ENCODE measurements at places on chromosomes 13 and 19.

- DNase-seq: no peak
Measured at GRCh38 chr13:112720251-112720650, 30.4 kb downstream of the ATP11A start.

DNA sequence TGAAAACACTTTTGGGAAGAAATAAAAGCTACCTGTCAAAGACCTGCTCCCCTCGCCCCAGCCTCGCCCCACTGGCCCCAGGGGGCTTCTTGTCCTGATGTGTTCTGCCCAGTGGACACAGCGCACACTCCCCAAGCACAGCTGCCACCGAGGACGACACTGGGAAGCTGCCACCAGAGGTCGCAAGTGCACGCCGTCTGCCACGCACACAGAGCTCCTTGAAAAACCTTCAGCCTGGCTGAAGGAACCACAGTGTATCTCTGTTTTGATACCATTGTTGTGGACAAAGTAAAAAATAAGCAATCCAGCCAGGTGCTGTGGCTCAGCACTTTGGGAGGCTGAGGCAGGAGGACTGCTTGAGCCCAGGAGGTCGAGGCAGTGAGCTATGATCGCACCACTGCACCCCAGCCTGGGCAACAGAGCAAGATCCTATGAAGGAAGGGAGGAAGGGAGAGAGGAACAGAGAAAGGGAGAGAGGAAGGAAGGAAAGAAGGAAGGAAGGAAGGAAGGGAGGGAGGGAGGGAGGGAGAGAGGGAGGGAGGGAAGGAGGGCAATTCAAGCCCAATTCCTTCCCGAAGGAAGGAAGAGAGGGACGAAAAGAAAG is 57.3 kb downstream of the CEBPG start:
- DNase-seq: peak; percentile 83

DNA sequence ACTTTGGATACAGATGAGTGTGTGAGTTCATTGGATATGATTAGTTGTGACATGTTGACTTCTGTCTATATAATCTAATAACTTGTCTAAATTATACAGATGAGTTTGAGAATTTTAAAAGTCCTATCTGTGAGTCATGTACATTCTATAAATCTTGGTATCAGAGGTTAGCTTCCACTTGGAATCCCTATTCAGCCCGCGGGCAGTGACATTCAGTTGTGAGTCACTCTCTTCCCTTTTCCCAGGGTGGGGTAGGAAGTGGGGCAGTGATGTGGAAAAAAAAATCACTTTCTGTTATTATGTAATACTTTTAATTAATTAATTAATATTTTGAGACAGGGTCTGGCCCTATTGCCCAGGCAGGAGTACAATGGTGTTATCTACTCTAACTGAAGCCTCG is 33.0 kb upstream of the ZNF808 start:
- DNase-seq: no peak

GRCh38 chr13:75312884-75313520 is 169.0 kb downstream of the TBC1D4 start:
- no peak for DNase-seq

DNA sequence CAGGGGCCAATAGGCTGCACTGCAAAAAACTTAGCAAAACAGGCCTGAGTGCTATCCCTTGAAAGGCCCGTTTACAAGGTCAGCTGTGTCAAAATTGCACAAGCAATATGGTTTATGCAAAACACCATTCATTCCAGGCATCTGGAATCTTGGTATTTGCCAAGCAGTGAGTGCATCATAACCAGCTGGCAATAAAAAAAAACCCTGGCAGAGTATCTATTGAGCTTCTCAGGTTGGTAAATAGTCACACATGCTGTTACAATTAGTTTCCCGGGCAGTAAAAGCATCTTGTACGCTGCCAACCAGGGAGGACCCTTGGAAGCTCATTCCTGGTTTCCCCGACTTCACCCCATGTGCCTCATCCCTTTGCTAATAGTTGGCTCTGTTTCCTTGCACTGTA is 21.3 kb downstream of the ZNF77 start:
- DNase-seq: no peak

DNA sequence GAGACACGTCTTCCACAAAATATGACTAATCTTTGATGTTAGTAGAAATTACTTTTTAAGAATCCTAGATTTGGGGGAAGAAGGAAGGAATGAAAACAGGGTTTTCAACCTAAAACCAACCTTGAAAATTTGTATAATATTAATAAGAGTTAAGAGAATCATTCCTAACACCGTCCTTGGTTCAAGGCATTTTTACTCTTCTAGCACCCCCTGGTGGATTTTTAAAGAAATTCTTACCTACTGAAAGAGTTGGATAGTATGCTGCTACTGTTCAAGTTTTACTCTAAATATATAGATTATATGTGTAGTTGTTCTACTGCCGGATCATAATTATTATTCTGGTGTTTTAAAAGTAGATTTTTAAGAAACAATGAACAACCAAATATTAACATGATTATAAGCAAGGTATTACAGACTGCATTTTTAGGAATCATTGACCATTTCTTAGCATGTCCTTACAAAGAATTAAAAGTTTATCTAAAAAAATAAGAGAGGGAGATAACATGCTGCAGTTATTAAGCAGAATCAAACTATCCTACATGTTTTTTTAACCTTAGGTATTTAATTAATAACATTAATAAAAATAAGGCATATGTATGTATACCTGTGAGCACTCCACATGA is 7.4 kb upstream of the SLITRK6 start:
- no peak for DNase-seq

DNA sequence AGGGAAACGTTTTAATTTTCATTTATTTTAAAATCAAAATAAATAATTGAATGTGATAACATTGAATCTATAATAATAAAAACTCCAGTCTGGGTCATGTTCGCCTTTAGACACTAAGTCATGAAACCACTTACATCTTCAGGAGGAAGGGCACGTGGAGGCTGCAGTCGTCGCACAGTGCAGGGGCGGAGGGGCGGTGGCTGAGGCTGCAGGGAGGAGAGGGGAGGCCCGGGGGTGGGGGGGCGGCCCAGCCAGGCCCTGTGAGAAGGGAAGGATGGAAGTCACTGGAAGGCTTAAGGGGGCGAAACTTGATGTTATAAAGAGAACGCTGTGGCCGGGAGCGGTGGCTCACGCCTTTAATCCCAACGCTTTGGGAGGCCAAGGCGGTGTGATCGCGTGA is 14.9 kb upstream of the LATS2 start:
- DNase-seq: no peak

- no peak for DNase-seq
Measured at GRCh38 chr19:50489461-50490011, 12.9 kb upstream of the GARIN5A start.

DNA sequence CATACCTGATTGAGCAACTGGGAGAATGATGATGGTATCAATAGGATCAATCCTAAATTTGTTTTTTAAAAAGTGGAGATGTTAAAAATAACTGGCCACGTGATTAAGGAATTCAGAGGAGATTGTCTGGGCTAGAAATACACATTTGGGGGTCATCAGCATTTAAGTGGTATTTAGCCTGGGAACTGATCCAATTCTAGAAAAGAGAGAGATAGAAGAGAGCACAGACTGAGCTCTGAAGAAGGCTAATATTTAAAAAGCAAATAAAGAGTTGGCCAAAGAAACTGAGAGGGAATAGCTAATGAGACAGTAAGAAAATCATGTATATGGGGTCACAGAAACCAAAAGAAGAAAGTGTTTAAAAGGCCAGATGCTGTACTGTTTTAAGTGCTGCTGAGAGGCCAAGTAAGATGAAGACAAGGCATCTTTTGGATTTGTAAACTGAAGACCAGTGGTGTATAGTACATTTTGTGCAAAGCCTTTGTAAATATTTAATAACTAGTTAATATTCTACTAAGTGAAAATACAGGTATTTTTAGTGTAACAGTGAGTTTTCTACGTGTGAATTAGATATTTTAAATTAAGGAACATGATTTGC is 40.2 kb downstream of the UBL3 start:
- DNase-seq: no peak

GRCh38 chr13:37277007-37277406 is 171.5 kb upstream of the CSNK1A1L start:
- no peak for DNase-seq

GRCh38 chr13:45792827-45793303 is 58.7 kb downstream of the SIAH3 start:
- DNase-seq: no peak

DNA sequence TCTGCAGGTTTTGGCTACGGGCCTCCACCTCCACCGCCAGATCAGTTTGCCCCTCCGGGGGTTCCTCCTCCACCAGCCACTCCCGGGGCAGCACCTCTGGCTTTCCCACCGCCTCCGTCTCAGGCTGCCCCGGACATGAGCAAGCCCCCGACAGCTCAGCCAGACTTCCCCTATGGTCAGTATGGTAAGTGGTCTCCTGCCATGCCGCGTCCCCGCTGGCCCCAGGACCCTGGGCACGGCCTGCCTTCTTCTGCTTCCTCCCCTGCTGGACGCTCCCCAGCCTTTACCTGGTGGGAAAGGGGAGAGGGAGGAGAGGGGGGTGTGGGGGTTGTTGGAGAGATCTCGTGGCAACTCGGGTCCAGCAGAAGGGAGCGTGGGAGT is 5.7 kb upstream of the RPS15 start:
- DNase-seq: no peak

DNA sequence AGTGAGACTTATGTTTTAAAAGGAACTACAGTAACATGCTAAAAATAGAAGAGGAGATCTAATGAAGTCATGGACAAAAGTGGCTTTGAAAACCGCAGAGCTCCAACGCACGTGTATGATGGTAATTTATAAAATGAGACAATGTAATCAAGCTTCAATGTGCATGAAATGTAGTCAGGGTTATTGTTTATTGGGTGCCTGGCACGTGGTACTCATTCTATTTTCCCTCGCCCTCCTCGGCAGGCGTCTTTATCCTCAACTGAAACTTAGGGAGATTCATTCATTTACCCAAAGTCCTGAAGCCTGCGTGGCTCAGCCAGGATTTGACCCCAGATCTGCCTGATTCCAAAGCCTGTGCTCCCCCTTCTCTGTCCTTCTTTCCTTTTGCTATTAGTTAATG is 79.8 kb downstream of the CHST8 start:
- no peak for DNase-seq
